Activated CD4-positive, alpha-beta T cell treated with anti-CD3 and anti-CD28 coated beads, Interleukin-2, amount 50 U/mL, for 48 hours (primary cell): ENCODE measurements at places on chromosomes 2 and 18.
A peak's percentile ranks its signal among the peaks of the same experiment; 100 is the strongest.

DNA sequence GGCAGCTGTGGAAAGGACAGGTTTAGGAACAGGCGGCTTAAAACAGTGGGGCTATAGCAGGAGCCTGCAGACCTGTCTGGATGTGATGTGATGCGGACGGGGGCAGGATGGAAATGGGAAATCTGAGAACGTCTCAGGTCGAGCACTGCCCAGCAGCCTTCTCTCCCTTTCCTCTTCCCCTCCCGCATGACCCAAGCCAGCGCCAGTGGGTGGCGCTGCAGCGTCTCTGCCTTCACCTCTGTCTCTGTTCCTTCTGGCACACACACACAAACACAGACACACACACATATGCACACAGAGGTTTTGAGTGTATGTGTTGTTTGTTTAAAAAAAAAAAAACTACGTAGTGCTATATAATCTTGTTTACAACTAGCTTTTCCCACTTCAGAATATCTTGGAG, 82.0 kb upstream of the SLC66A3 start:
- peak; percentile 42 for DNase-seq

GRCh38 chr2:241417626-241418025, 61.5 kb downstream of the FARP2 start:
- no peak for DNase-seq

- no peak for DNase-seq
These were observed 219.0 kb downstream of the MYO3B start for GRCh38 chr2:170396799-170397459.

GRCh38 chr2:168915441-168916330, 14.6 kb downstream of the G6PC2 start:
- no peak for DNase-seq

GRCh38 chr18:12946549-12947284, 1.1 kb upstream of the SEH1L start:
- no peak for DNase-seq

DNA sequence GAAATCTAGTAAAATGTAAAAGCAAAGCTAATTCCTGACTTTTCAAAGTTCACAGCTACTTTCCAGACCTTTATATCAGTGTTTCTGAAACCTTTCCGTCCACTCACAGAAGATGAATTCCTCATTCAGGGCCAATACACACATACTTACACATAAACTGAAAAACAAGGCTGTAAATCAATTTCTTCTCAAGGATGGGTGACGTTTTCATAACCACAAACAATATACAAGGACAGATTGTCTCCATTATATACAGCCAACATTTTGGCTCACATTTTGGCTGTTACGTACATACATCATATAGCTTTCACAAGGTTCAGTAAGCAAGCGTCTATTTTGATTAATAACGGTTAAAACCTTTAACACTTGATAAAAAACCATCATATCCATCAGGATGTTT, 1.4 kb downstream of the RPRD1A start:
- no peak for DNase-seq
